ENCODE measurements at places on chromosomes 4 and X.

DNA sequence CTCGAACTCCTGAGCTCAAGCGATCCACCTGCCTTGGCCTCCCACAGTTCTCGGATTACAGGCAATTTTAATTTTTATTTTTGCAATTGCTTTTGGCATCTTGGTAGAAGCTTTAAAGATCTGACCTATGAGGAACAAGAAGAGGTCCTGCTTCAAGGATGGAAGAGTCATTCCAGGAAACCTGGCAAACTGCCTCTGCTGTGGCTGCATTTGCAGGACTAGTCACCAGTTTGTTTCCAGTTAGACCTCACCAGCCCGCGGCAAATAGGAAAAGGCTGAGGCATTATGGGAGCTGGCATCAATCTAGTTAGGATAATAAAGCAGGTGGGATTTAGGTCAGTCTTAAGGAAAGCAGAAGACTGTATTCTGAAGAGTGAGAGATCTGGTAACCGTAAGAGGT is 51.9 kb upstream of the LAS1L start:
- no peak for DNase-seq

DNA sequence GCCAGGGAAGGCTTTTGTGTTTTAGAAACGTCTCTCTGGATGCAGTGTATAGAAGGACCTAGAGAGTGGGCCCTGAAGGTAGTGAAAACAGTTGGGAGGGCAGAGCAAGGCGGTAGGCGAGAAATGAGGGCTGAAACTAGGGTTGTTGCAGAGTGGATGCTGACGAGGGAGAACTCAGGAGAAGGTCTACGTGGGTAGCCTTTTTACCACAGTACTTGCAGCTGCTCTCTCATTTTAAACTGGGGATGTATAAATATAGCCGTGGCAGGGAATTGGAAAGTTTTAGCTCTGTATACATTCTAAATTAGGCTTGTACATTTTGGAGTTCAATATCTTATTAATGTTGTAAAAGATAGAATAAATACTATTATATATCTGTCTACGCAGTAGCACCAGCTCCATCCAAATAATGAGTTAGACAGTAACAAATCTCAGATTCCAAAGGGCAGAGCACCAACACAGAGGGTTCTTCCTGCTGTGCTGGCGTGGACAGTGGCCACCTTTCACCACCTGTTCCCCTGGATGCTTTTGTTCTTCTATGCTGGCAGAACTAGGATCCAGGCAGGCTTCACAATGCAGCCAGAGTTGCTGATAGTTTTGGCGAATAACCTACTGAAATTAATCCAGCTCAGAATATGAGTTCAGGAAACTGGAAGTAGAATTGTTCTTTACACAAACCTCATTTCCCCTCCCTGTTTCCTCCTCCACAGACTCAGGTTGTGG is 31.7 kb downstream of the CCNG2 start:
- DNase-seq, result no peak

- DNase-seq, result no peak
Measured at GRCh38 chr4:149121023-149121404, 678.8 kb upstream of the NR3C2 start.

DNA sequence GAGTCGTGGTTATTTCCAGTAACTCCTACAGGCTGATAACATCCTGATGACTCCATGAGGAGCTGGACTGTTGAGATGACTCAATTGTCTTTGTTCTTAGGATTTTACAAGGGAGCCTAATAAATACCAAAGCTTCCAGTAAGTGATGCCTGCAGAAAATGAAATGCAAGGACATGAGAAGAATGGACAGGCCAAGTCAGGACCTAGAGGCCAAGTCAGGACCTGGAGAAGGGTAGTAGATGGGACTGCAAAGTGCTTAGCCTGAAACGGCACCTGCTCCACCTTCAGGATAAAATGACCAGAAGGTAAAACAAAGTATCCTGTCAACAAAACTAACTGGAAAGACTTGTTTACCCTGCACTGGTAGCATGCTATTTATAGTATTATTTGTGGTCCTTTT is 6.4 kb upstream of the SLC10A6 start:
- DNase-seq, result no peak

GRCh38 chr4:63556332-63556731 is 852.9 kb downstream of the TECRL start:
- no peak for DNase-seq

GRCh38 chr4:95465010-95465409 is 83.8 kb downstream of the UNC5C start:
- no peak for DNase-seq

DNA sequence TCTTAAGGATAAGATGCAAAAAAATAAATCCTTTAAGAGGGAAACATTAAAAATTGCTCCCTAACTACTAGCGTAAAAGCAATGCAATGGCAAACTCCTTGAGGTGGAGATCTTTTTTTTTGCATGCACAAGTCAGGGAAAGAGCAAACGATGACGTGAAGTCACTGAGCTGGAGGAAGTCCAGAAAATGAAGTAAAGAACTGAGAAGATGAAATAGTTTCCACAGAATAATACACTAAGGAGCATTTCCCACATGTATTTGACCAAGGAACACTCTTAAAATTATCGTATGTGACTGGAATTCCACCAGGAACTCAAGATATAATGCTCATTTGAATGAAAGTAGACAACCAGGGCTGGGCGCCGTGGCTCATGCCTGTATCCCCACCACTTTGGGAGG is 21.0 kb upstream of the DOCK11 start:
- DNase-seq, result no peak

Data from stimulated activated CD8-positive, alpha-beta memory T cell treated with anti-CD3 and anti-CD28 coated beads, Interleukin-4, amount 100 ng/mL, for 48 hours (primary cell).